ENCODE measurements at places on chromosomes 13 and 19.

- DNase-seq: peak; percentile 63
Observed at GRCh38 chr19:35375505-35376307, 4.8 kb downstream of the GPR42 start.

- DNase-seq: no peak
Observed at GRCh38 chr13:91304741-91305140, 42.7 kb upstream of the MIR17HG start.

DNA sequence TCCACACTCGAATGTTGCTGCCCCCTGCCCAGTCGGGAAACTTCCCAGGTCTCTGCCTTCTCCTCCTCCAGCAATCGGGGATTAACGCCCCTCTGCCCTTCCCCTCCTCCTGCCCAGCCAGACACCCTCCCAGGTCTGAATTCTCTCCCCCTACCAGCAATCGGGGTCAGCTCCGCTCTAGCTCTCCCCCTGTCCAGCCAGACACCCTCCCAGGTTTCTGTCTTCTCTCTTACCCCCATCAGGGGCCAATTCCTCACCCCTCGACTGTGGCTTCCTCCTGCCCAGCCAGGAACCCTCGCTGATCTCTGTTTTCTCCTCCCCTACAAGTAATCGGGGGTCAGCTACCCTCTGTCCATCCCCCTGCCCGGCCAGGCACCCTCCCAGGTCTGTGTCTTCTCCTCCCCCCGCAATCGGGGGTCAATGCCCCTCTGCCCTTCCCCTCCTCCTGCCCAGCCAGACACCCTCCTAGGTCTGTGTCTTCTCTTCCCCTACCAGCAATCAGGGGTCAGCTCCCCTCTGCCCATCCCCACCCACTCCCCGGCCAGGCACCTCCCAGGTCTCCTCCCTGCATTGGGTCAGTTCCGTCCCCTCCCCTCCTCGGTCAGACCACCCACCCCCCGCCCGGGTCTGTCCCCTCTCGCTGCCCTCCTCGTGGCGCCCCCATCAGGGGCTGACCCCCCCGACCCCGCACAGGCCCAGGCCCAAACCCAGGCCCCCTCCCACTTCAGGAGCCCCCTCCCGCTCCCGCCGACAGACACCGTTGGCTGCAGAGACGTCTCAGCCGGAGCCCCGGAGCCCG is 668 bp downstream of the ZFR2 start:
- no peak for DNase-seq

GRCh38 chr19:38676023-38676877 is 28.8 kb downstream of the ACTN4 start:
- peak; percentile 77 for DNase-seq

DNA sequence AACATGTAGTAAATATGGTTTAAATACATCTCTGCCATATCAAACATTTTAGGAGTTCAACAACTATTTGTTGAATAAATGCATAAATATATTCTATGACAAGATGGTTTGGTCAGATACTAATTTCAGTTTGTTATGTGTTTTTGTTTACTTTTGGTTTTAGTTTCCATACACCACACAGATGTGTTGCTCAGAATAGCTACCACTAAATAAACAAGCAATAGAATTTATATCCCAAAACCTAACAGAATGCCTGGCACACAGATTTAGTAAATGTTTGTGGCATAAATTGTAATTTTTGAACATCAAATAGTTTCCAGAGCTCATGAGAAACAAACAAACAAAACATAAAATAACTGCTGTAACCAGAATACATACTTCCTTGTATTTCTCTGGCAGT is 126.8 kb upstream of the ATXN8OS start:
- no peak for DNase-seq

GRCh38 chr13:46097015-46097414 is 7.8 kb downstream of the CPB2 start:
- no peak for DNase-seq

GRCh38 chr19:40336601-40336900 is 11.6 kb downstream of the C19orf47 start:
- no peak for DNase-seq

GRCh38 chr19:33804021-33804799 is 7.5 kb downstream of the KCTD15 start:
- DNase-seq: no peak

GRCh38 chr13:27168906-27169657 is 2.5 kb downstream of the USP12 start:
- peak; percentile 12 for DNase-seq

- peak; percentile 61 for DNase-seq
Observed at GRCh38 chr19:10420444-10421239, at the start of gene PDE4A. TSS of gene PDE4A (plus strand) at chr19:10420538. CDS start at chr19:10420765, 227 bp downstream.

DNA sequence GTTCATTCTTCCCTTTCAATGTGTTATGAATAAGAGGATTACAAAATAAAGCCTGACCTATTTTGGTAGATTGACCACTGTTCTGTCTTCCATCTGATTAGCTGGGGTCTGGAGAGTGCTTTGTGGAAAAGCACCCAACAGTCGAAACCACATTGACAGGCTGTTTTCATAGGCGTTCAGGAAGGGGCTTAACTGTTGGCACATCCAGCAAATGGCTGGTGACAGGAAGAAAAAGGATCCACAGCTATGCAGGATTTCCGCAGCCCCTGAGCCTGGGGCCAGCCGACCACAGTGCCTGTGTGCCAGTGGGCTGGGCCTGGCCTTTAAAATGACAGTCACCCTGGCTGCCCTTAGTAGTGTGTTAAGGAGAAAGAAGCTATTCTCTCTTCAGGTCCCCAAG is 113.3 kb downstream of the SIPA1L3 start:
- DNase-seq: no peak

GRCh38 chr19:49128545-49129237 is 9.3 kb downstream of the PPFIA3 start:
- DNase-seq: no peak

DNA sequence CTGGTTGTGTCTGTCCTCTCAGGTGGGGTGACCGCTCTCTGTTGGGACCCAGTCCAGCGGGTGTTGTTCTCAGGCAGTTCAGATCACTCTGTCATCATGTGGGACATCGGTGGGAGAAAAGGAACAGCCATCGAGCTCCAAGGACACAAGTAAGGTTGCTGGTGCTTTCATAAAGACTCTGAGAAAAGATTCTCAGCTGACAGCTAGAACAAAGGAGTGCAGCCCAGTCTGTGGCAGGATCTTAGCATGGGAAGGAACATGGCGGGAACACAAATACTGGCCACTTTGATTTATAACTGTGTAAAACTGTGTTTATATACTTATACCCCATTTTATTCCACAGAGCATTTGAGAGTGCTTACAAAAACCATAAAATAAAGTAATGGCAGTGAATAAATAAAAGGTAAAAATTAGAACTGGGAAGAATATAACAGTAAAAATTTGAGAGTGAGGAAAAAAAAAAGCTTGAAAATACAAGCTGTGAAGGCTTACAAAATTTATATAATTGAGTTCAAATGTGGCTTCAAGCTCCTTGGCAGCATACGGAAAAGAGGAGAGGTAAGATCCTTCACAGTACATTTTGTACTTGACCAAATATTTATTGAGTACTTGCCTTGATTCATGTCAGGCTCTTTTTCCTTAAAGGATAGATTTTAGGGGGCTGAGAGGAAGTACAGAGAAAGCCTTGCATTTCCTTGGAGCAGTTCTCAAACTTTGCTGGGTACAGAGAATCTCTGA is 64.8 kb downstream of the DHRS12 start:
- no peak for DNase-seq

- DNase-seq: no peak
Observed at GRCh38 chr19:1648920-1649541, 3.4 kb downstream of the TCF3 start.

DNA sequence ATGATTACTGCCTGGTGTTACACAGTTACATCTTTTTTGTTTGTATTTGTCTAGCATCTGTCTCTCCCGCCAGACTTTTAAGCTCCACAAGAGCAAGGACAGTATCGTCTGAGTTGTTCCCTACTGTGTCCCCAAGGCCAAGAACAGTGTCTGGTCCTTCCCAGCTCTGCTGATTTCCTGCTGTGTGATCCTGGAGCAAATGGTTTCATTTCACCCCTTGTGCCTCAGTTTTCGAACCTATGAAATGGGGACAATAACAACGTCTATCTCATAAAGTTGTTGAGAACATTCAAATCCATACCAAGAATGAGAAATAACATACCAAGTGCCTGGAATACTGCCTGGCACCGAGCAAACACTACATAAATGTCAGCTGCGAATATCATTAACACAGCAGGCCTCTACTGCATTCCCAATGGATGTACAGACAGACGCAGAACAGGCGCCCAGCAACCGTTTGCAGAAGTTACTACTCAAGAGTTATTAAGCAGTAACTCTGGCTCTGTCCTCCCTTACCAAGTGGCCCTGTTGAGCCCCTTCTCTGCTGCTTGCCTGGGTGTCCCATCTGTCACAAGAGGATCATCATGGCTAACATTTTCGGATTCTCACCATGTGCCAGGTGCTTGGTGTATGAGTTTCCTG is 11.4 kb downstream of the XRCC1 start:
- DNase-seq: no peak

DNA sequence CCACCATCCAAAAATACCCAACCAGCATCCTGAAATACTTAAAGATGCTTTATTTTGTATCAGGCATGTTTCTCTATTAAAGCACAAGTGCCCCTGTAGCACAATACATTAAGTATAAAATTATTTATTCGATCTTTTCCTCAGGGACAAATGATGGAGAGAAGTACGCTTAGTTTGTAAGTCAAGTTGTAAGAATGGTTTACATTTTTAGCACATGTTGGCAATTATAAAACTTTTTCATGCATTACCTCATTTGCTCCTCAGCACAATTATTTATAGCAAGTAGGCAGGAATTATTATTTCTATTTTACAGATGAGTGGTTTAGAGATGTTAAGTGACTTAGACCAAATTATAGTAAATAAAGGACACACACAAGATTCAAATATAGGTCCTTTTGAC is 232.6 kb upstream of the HTR2A start:
- DNase-seq: no peak

- no peak for DNase-seq
Observed at GRCh38 chr19:51083181-51083580, 494 bp upstream of the KLK14 start.

DNA sequence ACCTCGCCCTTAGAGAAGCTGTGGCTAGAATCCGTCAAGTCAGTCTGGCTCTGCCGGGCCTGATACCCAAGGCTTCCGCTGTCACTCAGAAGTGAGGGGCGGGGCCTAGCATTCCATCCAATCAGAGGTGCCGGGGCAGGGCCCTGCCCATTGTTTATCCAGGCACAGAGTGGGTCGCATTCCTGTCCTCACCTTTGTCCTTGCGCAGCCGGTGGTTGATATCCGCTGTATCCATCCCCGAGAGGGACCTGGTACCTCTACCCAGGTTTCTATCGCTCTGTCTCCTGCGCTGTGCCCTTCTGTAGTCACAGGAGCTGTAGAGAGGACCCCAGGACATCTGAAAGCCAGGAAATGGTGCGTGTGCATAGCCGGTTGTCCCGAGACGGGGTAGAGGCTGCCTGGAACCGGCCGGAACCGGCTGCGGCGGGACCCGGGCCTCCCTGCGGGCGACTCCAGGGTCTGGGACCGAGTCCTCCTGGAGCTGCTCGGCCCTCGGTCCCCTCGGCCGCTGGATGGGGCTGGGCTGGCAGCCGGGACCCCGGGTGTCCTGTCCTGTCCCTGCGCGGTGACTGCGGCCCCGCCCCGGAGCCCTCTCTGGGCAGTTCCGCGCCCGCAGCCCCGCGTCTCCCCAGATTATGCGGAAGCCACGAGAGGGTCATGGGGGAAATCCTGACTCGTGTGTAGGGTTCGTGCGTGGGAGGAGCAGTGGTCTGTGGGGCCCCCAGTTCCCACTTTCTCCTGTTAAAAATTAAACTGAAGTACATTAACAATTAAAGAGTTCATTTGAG is at the start of gene ZNF763:
Gene ZNF763, plus strand, starts transcription at position 183 of the 788 bp plus-strand sequence. Its CDS starts 169 bp downstream, at position 352.
- peak; percentile 88 for DNase-seq

DNA sequence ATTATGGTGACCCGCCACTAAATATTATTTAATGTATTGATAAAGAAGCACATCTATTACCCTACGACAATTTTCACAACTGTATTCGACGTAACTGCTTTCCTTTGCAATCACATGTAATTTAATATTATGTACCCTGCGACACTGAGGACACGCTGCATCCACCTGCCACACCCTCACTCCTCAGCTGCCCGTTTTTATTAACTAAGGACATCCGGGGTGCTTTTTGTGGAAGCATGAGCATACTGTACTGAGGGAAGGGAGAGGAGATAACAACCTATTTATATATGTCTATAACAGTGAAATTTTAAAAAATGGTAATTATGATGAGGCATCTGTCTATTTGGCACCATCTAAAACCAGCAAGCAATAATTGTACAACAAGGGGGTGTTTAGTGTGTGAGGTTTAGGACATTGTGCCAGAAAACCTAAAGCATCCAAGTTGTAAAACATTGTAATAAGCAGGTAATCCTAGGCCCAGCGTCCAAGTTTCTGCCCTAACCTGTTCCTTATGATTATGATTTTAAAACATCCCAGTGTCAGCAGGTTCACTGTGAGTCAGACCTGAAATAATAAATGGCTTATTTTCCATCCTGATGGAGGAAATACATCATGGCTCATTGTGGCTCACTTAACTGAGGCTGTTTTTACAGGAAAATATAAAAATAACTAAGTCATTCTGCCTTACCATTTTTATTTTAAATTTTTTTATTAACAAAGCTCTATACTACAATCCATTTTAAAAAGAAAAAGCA is 56.3 kb downstream of the FOXO1 start:
- no peak for DNase-seq

- DNase-seq: no peak
Observed at GRCh38 chr13:35764326-35765015, 288.0 kb upstream of the MAB21L1 start.

- no peak for DNase-seq
Observed at GRCh38 chr13:30904043-30904442, 2.0 kb upstream of the MEDAG start.

DNA sequence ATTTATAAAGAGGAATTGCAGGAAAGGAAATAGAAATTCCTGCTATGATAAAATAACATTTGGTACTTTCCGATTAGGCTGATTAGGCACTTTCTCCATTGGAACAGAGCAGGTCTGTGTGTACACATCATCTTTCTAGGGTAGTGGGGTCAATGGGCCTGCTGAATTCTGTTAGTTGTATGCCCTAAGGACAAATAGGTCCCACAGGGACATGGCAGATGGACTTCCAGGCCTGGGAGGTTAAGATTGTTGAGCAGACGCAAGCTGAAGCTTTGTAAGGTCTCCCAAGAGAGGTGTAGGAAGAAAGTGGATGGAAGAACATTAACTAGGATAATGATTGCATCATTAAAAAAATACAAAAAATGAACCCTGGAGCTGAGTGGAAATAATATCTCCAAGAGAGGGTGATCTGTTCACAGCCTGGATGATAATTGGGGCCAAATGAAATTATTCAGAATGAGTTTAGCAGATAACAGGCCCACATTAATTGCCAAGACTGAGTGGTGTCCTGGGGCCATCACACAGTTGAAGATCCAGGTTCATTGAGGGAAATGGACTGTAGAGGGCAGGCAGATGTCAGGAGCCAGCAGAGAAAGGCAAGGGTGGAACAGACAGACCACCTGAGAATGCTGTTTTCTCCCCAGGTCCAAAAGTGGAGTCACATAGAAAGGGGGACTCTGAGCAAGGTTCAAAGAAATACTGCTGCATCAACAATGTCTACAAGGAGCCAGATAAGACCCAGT is 215.1 kb downstream of the DNAJC15 start:
- no peak for DNase-seq

GRCh38 chr19:21474671-21475181 is 30.7 kb upstream of the ZNF429 start:
- peak; percentile 71 for DNase-seq

GRCh38 chr13:23660249-23660648 is 90.0 kb downstream of the TNFRSF19 start:
- no peak for DNase-seq
